ENCODE measurements at places on chromosomes 3 and 15. TPM values are rescaled to one million over a fixed set of nuclear protein-coding genes. Genes with fewer than 3 reads are reported as not detected.
A peak's percentile ranks its signal among the peaks of the same experiment; 100 is the strongest.

GRCh38 chr3:196813903-196814302 is 53.8 kb upstream of the SENP5 start:
- DNase-seq = no peak

OIP5 gene
- 0.39 TPM for total RNA-seq

- DNase-seq = no peak
Measured at GRCh38 chr3:176167272-176167671, 1030.0 kb downstream of the TBL1XR1 start.

PCOLCE2 gene
- total RNA-seq = 53.6 TPM

DNA sequence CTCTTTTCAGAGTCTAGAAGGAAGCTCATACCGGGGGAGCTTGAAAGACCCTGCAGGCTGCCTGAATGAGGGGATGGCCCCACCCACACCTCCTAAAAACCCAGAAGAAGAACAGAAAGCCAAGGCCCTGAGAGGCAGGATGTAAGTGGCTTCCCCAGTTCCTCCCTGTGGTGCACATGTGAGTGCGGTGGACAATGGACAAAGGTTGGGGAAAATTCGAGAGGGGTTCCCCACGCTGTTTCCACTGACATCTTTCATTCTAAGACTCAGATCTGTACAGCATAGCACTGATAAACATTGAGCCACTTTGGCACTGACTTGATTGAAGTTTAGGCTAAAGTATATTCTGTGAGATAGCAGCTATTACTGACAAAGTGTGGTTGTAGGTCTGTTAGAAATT is 79.5 kb upstream of the UMPS start:
- no peak for DNase-seq

KCTD6 gene
- 15.7 TPM for total RNA-seq

TUSC2 gene
- total RNA-seq = 37.5 TPM

DNA sequence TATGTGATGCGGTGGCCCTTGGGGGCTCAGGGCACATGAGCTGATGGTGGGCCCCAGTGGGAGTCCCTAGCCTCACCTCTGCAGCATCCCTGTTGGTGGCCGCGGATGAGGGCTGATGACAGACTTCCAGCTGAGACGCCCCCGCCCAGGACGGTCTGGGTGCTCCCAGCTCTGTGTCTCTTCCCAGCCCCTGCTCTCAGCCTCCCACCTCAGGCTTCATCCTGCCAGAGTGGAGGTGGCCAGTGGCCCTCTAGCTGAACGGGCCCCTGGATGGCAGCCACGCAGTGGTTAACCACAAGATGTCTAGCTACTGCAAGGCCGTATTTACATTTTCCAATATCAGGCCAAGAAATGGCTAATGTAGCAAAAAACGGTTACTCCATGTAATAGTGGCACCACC is 205.3 kb upstream of the LINGO1 start:
- DNase-seq = no peak

HIGD2B gene
- total RNA-seq = not detected

PP2D1 gene
- not detected for total RNA-seq

IGSF10 gene
- total RNA-seq = 0.83 TPM

GRCh38 chr3:144164352-144164751 is 192.7 kb downstream of the DIPK2A start:
- no peak for DNase-seq

DNA sequence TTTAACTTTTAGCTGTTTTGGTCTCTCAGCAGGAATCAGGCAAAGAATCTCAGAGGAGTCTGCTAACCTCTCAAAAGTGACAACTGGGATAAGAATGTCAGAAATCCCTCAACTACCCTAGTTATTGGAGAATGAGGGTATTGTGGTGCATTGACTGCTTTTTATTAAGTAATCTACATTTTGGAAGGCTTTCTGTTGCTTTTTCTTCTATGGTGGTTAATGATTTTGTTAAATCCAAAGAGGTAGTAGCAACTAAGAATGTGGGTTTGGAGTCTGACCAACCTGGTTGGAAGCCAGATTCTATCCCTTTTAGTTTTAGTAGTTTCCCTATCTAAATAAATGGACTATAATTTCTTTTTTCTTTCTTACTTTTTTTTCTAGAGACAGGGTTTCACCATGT is 94.7 kb upstream of the RNF7 start:
- DNase-seq = no peak

DNA sequence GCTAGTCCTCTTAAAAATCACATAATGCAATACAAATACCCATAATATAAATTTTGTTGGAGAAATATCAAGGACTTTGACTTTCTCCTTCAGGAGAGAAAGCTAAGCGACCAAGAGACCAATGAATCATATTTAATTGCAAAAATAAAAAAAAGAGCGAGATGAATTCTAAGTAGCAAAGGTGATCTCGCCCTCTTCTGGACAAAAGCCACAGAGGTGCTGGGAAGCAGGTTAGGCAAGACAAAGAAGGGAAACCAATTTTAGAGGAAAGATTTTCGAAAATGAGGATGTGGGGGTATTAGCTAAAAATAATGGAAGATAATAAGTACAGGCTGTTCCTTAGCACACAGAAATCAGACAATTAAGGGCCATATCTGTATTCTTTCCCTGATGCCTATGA is 111.4 kb upstream of the PLAAT1 start:
- no peak for DNase-seq

DNA sequence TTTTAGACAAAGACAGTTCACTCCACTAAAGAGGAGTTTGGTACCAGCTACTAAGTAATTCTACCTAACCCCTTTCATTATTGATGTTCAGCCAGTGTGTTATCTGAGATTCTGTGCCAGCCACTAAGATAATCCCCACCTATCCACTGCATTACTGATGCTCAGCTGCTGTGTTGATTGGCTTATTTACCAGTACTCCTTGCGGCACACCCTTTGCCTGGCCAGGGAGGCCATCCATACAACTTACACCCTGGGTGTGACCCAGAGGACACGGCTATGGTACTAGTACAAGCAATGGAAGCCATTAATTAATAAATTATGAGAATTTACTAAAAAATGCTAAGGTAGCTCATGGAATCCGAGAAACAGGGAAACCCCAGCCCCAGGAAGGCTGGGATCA is 290.7 kb upstream of the CTNNB1 start:
- peak; percentile 29 for DNase-seq

DNA sequence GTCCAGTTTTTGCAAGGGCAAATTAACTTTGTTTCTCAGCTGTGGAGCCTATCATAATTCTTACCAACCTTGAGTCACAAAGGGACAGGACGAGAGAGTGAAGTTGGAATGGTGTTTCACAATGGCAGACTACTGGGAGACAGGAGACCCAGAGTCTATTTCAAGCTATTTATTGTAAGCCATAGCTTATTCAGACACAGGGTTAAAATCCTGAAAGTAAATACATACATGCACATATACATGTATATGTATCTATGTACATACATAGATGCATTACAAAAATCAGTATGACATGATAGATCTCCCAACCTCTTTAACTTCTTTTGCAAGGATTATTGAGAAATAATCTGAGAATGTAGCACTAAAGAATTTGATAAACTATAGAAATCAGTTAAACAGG is 86.3 kb downstream of the DNAJC13 start:
- DNase-seq = no peak
